ENCODE measurements at places on chromosomes 4 and X.
A peak's percentile ranks its signal among the peaks of the same experiment; 100 is the strongest.

DNA sequence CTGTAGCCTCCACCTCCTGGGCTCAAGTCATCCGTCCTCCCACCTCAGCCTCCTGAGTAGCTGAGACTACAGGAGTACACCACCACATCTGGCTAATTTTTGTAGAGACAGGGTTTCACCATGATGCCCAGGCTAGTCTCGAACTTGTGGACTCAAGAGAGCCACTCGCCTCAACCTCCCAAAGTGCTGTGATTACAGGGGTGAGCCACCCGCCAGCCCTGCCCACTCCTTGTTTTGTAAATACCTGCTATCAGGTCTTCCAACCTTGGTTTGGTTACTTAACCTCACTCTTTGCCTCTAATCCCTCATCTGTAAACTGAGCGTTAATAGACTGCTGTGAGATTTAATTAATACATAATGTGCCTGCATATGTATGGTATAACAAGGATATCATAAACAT is 803 bp downstream of the CNGA1 start:
- DNase-seq: no peak

- DNase-seq: no peak
Observed at GRCh38 chr4:98673288-98673644, 14.9 kb upstream of the TSPAN5 start.

GRCh38 chr4:81314196-81314896 is 99.3 kb upstream of the PRKG2 start:
- no peak for DNase-seq

DNA sequence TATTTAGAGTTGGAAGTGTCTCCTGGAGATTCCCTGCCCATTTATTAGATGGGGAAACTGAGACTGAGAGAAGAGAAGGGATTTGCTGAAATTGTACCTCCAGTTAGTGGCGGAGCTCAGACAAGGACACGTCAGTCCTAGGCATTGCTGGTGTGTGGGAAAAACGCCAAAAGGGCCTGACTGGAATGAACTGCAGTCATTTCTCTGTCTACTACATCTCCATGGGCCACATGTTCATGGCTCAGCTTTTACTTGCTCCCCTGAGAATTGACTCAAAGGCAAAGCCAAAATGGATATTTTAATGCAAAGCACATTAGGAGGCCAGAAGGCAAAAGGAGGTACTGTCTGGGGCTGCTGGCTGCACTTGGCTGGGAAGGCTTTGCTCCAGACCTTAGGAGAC is 3.9 kb downstream of the TFDP3 start:
- no peak for DNase-seq

DNA sequence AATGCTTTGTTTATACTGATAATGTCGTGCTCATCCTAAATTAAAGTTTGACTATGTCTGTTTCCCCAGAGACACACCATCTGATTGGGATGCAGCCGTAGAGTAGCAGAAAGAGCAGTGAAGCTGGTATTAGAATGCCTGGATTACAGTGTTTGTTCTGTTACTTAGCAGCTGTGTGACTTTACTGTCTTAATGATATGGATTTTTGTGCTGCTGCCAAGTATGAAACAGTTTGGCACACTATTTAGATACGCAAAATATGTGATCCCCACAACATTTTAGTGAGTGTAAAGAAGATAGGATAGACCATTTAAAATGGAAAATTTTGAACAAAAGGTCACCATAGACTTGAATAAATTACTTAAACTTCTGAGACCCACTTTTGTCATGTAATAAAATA is 1.2 kb upstream of the CHIC1 start:
- DNase-seq: no peak

DNA sequence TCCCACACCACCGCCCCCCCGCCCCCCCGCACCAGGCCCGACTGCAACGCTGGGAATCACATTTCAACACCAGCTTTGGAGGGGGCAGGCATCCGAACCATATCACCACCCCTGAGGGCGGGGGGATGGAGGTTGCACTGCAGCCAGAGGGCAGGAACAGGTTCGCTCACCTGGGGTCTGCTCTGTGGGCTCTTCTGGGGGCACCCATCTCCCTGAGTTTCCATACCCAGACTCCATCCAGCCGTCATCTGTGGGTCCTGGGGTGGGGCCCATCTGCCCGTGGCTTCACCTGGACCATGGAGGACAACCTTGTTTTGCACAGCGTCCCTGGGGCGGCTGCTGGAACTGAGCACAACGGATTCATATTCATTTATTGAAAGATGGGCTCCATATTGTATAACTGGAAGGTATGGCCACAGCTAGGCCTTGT is 6.9 kb downstream of the PSAPL1 start:
- no peak for DNase-seq

DNA sequence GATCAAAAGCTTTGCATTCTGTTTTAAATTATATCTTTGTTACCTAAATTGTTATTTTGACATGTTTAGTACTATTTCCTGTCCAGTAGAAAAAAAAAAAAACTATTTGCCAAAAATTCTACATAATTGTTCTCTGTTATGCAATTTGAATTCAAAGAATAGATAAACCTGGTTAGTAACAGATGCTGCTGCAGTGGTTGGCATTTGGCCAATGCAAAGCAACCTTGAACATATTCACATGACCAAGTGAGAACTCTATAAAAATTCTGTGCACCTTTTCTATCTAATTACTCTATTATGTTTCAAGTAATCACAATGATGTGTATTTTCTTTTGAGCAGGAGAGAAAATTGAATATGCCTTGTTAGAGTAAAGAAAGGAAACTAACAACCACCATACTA is 1473.4 kb downstream of the RPA4 start:
- DNase-seq: no peak

DNA sequence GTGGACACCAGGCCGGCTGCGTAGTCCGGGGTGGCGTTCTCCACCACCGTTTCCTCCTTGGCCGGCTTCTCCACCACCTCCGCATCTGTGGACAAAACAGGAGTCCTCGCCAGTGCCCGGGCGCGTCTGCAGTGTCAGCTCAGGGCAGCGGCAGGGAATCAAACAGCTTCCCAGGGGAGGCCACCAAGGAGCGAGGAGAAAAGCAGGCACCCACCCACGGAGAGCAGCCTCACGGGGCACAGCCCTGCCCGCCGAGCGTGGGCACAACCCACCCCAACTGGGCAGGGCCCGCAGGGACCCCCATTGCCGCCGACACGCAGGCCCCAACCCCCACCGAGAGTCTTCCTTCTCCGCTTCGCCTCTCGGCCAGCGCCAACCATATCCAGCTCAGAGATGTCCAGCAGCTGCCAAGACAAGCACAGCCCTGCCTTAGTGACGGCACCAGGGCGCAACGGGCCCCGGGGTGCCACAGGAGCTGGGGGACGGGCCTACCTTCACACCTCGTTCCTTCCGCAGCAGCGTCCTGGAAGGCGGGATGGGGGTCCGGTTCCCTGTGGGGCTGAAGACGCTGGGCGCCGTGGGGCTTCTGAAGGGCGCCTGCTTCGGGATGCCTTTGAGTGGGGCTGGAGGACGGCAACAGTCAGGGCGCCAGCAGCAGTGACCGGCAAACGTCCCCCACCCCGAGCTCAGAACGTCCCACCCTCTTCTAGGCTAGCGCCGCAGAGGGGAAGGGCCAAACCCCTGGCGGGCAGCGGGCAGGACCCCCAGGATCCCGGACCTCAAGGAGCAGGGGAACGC is 22.8 kb downstream of the NELFA start:
- DNase-seq: no peak

GRCh38 chr4:101283434-101283833 is 63.9 kb downstream of the PPP3CA start:
- no peak for DNase-seq

DNA sequence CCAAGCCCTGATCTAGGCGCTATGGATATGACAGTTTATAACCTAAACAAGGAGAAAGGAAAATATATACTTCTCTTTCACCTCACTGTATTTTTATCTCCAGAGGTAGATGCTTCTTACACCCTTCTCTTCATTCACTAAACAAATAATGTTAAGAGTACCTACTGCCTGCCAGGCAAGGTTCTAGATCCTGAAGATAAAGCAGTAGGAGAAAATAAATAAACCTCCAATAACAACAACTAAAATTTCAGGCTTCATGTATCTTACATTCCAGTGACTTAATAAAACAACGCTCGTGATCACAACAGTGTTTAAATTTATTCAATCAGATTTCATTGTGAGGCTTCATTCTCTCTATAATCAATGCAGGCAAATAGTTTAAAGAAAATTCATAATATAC is 20.7 kb downstream of the PDGFC start:
- no peak for DNase-seq

DNA sequence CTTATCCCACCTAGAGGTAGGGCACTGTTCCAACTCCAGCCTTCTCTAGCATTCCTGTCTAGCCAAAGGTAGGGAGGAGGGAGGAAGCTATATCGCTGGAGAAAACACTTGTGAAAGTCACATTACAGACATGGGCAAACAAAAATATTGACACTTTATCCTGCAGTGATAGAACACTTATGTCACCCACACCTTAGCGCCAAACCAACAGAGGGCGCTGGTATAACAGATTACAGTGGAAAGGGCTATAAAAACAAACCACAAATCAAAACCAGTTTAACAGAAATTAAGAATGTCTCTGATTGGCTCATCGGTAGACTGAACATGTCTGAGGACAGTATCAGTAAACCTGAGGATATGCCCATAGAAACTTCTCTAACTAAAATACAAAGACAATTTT is 451.3 kb downstream of the TLL1 start:
- DNase-seq: no peak

- DNase-seq: no peak
Observed at GRCh38 chr4:123291329-123291728, 105.3 kb upstream of the SPRY1 start.

- DNase-seq: peak; percentile 48
Observed at GRCh38 chrX:154096140-154097002, 1.1 kb downstream of the MECP2 start.

- DNase-seq: no peak
Observed at GRCh38 chr4:144357975-144358374, 217.5 kb upstream of the GYPA start.

DNA sequence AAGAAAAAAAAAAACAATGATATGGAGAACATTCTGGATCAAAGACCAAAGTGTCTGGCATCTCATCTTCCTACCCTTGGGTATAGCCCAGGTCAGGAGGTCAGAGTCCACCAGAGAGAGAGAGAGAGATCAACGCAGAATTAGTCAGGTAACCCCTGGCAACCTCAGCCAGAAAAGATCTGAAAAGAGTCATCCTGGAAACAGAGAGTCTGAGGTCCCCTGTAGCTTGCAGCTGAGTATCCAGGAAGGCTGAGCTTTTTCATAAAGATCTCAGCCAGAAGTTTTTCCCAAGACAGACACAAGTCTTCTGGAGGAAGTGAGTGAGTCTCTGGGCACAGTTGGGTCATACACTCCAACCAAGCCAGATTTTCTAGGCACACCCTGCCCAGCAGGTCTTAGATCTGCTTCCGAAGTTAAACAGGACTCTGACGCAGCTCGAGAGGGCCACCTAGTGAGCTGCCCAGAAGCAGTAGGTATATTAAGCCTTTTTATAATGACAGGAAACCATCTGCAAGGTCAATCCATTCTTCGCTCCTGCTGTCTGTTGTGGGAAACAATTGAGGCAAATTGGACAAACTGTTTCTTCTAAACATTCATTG is 35.7 kb downstream of the ACE2 start:
- peak; percentile 12 for DNase-seq

GRCh38 chrX:920234-920799 is 289.7 kb downstream of the SHOX start:
- no peak for DNase-seq

DNA sequence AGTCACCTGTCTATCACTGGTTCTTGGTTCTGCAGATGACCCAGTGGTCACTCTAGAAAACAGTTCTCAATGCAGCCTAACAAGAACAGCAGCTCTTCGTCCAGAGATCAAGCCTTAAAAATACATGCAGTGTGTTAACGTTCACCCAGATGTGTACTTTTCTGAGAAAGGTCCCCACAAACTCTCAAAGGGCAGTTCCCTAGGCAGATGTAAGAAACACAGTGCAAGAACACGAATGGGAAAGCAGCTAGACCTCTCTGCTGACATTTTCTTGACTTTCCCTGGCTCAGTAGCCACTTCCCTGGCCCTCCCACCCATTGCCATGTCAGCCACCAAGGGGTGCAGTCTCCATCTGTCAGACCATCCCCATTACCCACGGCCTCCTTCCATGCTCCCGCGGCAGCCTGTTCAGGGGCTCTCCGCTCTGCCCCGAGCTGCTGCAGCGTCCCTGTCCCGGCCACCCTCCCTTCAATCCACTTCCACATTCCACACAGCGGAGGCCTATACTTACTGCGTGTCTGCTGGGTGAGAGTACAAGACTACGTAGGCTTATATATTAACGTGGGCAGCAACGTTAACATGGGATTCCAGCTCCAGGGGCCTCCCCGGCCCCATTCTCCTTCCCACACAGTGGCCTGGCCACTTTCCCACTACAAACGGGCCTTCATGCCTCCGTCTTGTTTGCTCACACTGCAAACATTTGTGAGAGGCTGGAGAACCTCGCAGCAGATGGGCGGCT is 34.3 kb downstream of the IRF2 start:
- DNase-seq: no peak

- no peak for DNase-seq
Observed at GRCh38 chrX:133633162-133633561, 217.9 kb upstream of the GPC4 start.

- DNase-seq: no peak
Observed at GRCh38 chr4:89257376-89257775, 50.2 kb downstream of the GPRIN3 start.

- no peak for DNase-seq
Observed at GRCh38 chrX:68941385-68941952, 112.6 kb downstream of the EFNB1 start.

DNA sequence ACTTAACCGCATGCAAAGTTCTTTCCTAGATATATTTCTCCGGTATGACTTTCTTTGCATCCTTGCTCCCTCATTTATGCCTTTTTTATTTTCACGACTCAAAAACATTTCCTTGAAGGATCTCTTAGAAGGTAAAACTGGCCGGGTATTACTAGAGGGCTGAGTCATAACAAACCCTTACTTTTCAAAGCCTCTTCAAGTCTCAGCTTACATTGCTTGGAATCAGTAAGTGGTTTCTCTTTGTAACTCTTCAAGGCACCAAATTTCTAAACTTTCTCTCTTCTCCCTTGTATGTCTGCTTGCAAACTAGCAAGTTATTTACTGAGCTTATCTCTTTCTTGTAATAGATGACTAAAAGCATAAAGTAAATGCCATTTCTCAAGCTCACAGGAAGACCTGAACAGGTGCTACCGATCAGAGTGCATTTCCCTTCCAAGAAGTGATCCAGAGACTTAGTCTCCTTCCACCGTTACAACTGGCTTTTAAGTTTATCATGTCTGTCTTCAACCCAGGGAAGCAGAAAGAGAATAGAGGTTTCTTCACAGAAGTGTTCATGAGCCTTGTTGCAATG is 75.5 kb downstream of the ANXA10 start:
- DNase-seq: no peak

- no peak for DNase-seq
Observed at GRCh38 chr4:121574618-121575017, 122.2 kb downstream of the ANXA5 start.

DNA sequence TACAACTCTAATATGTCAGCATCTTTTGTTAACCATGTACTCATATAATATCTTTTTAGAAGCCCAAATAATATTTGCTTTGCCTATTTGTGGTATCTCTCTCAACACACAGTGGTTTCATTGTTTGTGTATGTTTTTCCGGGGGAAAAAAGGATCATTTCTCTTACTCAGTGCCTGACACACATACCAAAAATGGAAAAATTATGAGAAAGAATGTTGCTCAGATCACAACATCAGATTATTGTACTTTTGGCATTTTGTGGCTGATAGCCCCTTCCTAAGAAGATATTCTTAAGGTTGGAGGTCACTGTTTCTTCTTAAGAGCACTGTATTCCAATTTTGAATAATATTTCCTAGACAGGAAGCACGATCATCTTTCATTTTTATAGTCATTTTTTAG is 93.6 kb downstream of the PDLIM5 start:
- DNase-seq: no peak

GRCh38 chr4:176841711-176842112 is 49.0 kb upstream of the VEGFC start:
- no peak for DNase-seq

GRCh38 chr4:171983935-171984805 is 171.0 kb downstream of the GALNTL6 start:
- no peak for DNase-seq
